CD4-positive, alpha-beta T cell (primary cell): ENCODE measurements at places on chromosomes 4 and X. TPM values are rescaled to one million over a fixed set of nuclear protein-coding genes. Genes with fewer than 3 reads are reported as not detected.

GRCh38 chr4:66562276-66562806, 892.1 kb upstream of the EPHA5 start:
- DNase-seq = no peak

DNA sequence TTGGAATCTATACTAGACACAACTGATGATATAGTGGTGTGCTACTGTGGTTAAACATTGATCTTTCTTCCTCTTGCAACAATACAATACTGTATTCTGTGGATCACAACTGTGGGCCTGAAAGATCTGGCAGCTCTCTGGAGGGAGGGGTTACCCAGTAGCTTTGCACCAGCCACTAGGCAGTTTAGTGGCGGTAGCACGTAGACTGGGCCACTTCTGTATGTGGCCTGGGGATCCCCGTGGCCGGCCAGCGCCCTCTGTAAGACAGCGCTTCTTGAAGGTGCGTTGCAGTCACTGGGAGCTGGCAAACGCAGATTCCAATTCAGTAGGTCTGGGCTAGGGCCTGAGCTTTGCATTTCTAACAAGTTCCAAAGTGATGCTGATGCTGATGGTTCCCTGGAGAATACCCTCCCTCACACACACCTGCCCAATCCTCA, 168.6 kb downstream of the MGST2 start:
- no peak for DNase-seq

DNA sequence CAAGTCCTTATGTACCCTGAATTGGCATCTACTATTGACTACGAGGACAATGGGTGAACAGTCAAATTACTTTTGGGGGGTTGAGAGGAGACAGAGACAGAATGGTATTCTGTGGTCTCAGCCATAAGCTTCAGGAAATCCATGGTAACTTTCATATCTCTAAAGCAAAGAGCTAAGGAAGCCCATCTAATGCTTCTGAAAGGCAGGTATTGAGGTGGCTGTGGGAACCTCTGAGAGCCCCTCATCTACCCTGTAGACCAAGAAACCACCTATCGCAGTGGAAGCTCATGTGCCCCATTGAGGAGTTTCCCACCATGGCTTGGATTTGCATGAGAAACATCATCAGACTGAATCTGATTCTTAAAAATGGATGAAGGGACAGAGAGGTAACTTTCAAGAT, 23.1 kb upstream of the BMP2K start:
- DNase-seq = no peak

DNA sequence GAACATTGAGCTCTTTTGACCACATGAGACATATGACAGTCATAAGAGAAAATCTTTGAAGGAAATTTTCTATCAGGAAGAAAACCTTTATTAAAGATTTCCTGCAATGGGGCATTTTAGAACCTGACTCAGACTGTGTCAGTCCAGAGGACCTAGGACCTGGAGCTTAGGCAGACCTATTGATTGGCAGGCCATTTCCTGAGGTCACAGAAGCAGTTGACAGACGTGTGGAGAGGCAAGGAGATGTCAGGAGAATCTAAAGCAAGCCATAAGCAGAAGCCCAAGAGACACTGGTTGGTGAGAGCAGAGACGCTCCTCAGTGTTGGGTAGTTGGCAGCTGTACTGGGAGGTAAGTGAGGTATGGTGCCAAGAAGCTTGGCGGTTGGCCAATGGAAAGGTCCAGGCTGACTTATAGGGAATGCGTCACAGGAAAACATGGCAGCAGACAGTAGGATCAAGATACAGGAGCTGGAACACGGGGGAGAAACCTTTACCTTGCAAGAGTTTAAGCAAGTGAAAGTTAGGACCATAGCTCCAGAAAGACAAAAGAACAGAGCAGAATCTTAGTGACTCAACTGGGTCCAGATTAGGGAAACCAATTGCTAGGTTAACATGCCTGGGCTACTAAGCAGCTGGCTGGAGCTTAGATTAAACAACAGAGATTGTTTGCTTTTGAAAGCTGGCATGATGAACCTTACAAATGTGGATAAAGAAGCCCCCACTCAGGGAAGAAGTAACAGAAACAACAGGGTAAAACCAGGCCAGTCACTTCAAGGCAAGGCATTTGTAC, 18.6 kb downstream of the PALLD start:
- DNase-seq = no peak

- DNase-seq = no peak
Observed at GRCh38 chr4:32624943-32625603, 1904.9 kb downstream of the PCDH7 start.

DNA sequence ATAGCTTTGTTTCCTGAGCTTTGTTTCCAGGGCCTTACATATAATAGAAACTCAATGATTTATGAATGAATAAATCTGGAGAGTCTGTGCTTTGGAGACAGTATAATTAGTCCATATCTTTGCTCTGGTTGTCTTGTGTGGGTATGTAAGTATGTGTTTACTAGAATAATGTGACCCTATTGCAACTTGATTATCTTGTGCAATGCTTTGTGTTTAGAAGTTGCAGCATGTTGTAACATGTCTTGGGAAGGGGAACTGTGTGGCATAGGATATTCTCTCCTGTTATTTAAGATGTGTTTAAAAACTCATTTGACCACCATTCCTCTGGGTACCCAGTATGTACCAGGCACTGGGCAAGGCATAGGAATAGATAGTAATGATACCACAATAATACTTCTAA, 6.1 kb downstream of the SPATA18 start:
- DNase-seq = no peak

GRCh38 chr4:173182403-173182802, 13.8 kb downstream of the GALNT7 start:
- DNase-seq = no peak

DNA sequence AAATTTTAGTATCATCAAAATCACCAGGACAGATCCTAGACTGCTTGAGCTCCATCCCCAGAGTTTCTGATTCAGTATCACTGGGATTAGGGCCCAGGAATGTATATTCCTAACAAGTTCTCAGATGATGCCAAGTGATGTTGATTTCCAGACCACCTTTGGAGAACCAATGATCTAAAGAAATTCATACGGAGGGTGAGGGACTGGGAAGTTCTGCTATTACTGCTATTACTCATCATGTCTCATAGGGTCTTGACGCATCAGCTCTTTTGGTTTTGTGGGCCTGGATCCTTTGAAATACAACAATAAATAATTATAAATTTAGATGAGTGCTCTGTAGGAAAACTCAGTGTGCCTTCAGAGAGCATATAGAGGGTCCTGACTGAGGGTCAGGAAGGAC, 59.8 kb upstream of the LGI2 start:
- DNase-seq = no peak

- DNase-seq = peak; percentile 58
Observed at GRCh38 chrX:12901486-12901885, 4.9 kb upstream of the TLR8 start.

- no peak for DNase-seq
Observed at GRCh38 chr4:152628128-152628527, 51.7 kb downstream of the TMEM154 start.

- DNase-seq = no peak
Observed at GRCh38 chr4:6208416-6208815, 8.1 kb upstream of the JAKMIP1 start.

- no peak for DNase-seq
Observed at GRCh38 chr4:130699004-130699403, 1603.1 kb downstream of the C4orf33 start.

DNA sequence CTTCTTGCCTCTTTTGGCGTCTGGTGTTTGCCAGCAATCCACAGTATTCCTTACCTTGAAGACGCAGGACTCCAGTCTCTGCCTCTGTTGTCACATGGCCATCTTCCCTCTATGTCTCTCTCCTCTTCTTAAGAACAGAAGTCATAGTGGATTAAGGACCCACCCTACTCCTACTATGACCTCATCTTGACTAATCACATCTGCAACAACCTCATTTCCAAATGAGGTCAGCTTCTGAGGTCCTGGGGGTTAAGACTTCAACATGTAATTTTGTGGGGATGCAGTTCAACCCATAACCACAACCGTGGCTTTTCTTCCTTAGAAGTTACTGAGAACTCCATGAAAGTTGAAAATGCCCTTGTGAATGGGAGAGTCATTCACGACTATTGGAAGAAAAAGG, 23.3 kb downstream of the TLR8 start:
- DNase-seq = no peak

DNA sequence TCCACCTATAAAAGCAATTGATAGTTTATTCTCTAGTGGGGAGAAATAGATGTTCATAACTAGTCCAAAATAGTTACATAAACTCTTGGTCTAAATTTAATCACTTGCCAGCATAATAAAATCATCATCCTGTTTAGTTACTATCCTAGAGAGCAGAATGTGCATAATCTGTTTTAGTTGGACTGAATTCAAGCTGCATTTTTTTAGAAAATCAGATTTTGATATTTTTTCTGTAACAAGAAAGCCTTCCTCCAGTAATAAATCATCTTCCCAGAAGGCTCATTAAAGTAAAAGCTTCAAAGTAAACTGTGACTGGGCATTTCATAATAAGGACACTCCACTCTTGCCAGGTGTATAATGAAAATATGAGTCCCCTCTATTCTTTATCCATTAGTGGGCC, 453.1 kb downstream of the TRAM1L1 start:
- DNase-seq = no peak

Gene ZXDB
- 29.9 TPM for total RNA-seq

Gene NHS
- total RNA-seq = 0.36 TPM

Gene TMEM128
- total RNA-seq = 6.0 TPM

Gene ATP8A1
- total RNA-seq = 45.5 TPM
